Activated CD4-positive, alpha-beta T cell treated with anti-CD3 and anti-CD28 coated beads for 36 hours (primary cell): ENCODE measurements at places on chromosomes 5 and 9. TPM values are rescaled to one million over a fixed set of nuclear protein-coding genes. Genes with fewer than 3 reads are reported as not detected.
A peak's percentile ranks its signal among the peaks of the same experiment; 100 is the strongest.

GRCh38 chr9:113882181-113882580 lies 6.1 kb downstream of the ZNF618 start:
- no peak for DNase-seq

- no peak for DNase-seq
Measured at GRCh38 chr5:145925353-145925752, 11.0 kb upstream of the SH3RF2 start.

DNA sequence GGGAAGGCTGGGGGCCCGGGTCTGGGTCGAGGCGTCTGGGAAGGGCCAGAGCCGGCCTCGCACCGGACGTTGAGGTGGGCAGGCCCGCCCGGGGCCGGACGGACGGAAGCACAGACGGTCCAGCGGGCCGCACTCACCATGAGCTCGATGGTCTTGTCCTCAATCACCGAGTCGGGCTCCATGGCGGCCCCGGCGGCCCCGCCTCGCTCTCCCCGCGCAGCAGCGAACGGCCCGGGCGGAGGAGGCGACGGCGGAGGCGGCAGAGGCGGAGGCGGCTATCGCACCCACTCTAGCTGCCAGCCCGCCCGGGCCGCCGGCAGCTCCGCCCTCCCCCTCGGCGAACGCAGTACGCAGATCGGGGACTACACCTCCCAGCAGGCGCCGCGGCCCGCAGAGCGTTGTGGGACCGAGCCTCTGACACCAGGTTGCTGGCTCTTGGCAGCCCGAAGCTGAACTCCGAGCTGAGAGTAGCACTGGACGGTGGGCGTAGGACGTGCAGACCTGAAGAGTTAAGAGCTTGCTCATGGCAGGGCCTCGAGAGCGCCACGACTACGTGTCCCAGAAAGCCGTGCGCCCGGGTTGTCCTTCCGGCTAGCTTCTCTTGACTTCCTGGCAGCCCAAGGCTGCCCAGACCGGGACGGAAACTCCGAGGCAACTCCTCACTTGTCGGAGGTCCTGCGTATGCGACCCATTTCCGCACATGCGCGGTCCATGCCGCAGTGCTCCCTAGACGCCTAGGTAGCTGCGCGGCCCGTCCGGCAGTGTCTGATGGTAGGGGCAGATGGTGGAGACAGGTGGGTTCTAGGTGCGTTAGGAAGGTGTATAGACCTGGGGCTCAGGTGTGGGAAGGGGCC lies at the start of gene FBXW11:
FBXW11 (minus strand) TSS at position 318 of the 854 bp plus-strand sequence; CDS start at position 182, 136 bp downstream.
- DNase-seq = peak; percentile 97

The SAXO1 gene
- not detected for total RNA-seq

GRCh38 chr5:158614951-158615350 lies 484.8 kb downstream of the EBF1 start:
- DNase-seq = no peak

The LRRC19 gene
- not detected for total RNA-seq

The FOXD4L3 gene
- total RNA-seq = not detected

- no peak for DNase-seq
Measured at GRCh38 chr5:78753093-78753531, 104.5 kb upstream of the LHFPL2 start.

GRCh38 chr5:10786835-10787234 lies 25.8 kb upstream of the DAP start:
- no peak for DNase-seq

The LCN1 gene
- total RNA-seq = not detected

The ANGPTL2 gene
- not detected for total RNA-seq

DNA sequence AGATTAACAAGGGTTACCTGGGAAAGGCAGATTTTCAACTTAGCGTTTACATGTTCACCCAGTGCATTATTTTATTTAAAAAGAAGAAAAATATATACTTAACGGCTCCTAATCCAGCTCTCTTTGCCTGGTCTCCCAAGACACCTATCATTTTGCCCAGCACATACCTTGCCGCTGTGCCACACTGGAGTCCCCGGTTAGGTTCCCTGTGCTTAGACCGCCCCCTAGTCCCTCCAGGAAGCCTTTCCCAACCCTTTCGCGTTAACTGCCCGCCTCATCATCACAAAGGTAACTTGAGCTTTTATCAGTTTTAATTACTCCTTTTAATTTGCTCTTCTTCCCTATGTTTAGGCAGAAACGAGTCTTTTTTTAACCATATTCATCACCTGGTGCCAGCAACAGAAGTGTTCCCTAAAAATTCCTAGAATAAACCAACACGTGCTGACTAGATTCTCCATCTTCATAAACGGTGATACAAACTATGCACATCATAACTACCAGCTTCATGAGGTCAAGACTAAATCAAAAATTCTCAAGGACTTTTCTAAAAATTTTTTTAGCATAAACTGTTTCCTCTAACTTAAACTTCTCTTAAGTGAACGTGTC lies 19.7 kb downstream of the DNAJA1 start:
- DNase-seq = peak; percentile 18

The HTR4 gene
- not detected for total RNA-seq

- DNase-seq = no peak
Measured at GRCh38 chr5:6660688-6661087, 27.4 kb downstream of the SRD5A1 start.

The PCAT7 gene
- total RNA-seq = not detected

GRCh38 chr5:14263113-14263512 lies 120.0 kb downstream of the TRIO start:
- DNase-seq = no peak

DNA sequence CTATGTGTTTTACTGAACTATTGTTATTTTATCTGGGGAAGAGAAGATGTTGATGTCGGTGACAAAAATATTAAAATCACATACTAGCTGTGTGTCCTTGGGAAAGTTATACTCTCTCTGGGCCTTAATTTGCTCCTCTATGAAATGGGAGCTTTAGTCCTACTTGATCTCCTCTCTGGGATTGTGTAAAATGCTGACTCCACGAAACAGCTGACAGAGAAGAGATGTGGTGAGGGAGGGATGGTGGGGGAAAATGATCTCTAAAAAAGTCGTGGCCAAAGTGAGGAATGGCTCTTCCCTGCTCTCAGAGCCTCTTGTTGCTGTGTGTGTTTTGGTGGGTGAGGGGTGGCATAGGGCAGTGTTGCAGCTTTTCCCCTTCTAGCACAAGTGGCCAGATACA lies 173.7 kb downstream of the MELK start:
- DNase-seq = no peak

The SARDH gene
- 8.2 TPM for total RNA-seq

GRCh38 chr5:158313027-158313732 lies 454.2 kb upstream of the CLINT1 start:
- no peak for DNase-seq

The PCDHA11 gene
- not detected for total RNA-seq

GRCh38 chr9:87350915-87351314 lies 146.8 kb upstream of the DAPK1 start:
- DNase-seq = no peak
